ENCODE measurements at places on chromosomes 6 and 20.

DNA sequence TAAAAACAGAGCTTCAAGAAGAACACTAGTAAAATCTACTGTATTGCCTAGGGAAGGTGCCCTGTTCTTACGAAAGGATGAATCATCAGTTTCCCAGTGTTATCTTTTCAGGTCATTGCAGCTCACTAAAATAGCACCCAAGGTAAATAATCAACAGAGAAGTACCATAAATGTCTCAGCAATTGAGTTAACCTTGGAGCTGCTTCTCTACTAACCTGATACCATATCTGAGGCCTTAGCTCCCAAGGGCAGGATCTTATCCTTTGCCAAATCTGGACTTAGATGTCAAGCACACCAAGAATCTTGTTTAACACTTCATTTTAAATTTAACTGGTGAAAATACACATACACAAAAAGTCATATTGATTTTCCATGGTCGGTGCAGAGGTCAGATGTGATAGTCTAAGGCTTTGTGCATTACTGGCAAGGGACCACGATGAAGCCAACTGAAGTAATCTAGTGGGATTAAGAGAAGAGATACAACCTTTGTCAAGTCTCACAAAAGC is 81.5 kb downstream of the EDN1 start:
- DNase-seq, result no peak

GRCh38 chr6:113351173-113351834 is 505.8 kb upstream of the MARCKS start:
- DNase-seq, result no peak

GRCh38 chr6:144087789-144088426 is 7.5 kb downstream of the SF3B5 start:
- no peak for DNase-seq

GRCh38 chr6:143980921-143981320 is 27.1 kb downstream of the PLAGL1 start:
- no peak for DNase-seq

- DNase-seq, result no peak
Measured at GRCh38 chr6:159399751-159400221, 230.6 kb downstream of the FNDC1 start.

DNA sequence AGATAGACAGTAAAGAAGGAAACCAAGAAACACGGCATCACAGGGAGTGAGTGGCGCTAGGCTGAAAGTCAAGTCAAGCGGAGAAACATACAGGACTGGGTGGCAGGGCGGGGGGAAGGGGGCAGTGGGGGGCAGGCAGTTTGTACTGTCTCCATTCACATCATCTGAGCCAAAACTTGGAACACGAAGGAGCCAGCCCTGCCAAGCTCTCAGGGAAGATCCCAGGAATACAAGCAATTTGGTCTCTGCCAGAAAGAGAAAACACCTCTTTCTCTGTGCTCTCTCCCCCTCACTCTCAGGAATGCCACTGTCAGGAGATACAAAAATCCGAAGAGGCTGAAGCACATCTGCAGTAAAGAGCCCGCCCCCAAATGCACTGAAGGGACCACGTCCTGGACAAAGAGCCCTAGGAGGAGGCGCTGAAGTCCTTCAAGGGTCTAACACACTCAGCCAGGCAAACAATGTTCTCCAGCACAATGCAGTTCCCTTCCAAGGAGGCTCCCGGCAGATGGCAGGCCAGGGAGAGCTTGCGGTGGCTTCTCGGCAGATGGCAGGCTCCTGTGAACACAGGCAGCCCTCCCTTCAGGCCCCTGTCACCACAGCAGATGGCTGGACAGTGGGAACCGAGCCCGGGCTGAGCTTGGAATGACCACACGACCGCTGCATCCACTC is 90.0 kb downstream of the ATP9A start:
- no peak for DNase-seq

- no peak for DNase-seq
Measured at GRCh38 chr6:169665289-169665688, 36.5 kb downstream of the WDR27 start.

DNA sequence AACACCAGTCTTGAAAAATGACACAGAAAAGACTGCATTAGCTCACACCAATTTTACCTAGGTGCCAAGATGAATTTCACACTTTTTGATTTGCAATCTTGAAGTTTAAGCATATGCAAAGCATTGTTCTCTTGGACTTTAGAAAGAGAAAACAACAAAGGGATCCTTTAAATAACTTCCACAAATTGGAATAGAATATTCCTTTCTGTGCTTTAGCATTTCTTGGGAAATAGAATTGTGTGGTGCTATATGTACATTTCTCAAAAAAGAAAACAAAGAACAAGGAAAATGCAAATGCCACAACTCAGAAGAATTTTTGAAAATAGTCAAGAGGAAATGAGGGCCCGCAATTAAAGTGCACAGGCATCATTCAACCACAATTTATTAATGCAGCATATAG is 17.0 kb downstream of the HTR1B start:
- no peak for DNase-seq

DNA sequence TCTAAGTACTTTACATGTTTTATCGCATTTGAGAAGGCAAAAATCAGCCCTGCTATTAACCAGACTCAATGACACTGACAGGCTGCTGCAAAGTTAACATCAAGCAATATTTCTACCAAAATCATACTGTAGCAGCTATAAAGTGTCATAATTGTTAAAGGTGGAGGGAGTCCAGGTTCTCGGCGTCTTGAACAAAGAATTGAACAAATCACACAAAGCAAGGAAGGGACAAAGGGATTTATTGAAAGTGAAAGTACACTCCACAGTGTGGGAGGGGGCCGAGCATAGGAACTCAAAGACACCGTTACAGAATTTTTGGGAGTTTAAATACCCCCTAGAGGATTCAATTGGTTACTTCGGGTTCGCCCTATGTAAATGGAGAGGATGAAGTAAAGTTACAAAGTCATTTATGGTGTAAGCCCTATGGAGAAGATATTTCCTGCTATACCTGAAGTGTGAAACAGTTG is 12.9 kb upstream of the ZNF391 start:
- DNase-seq, result no peak

DNA sequence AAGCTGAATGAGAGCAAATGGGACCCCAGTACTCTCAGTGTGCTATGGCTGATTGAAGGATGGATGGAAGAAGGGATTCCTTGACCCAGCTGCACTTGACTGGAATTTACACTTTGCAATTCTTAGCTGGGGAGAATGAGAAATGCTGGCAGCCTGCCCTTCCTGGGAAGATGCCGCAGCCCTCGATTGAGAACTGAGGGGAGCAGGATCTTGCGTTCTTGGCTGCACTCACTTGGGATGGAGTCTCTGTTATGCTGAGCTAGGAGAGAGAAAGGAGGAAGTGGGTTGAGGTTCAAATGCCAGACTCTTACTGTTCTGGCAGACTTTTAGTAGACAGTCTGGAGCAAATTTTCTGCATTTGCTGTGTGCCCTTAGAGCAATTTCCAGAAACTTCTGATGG is 221.2 kb downstream of the FNDC1 start:
- no peak for DNase-seq
